ENCODE measurements at places on chromosomes 4 and X. TPM values are rescaled to one million over a fixed set of nuclear protein-coding genes. Genes with fewer than 3 reads are reported as not detected.

- DNase-seq = no peak
These were observed 370.5 kb upstream of the ANXA10 start for GRCh38 chr4:167721617-167722486.

- DNase-seq = peak; percentile 57
These were observed 793 bp upstream of the DCUN1D4 start for GRCh38 chr4:51842167-51842553.

DNA sequence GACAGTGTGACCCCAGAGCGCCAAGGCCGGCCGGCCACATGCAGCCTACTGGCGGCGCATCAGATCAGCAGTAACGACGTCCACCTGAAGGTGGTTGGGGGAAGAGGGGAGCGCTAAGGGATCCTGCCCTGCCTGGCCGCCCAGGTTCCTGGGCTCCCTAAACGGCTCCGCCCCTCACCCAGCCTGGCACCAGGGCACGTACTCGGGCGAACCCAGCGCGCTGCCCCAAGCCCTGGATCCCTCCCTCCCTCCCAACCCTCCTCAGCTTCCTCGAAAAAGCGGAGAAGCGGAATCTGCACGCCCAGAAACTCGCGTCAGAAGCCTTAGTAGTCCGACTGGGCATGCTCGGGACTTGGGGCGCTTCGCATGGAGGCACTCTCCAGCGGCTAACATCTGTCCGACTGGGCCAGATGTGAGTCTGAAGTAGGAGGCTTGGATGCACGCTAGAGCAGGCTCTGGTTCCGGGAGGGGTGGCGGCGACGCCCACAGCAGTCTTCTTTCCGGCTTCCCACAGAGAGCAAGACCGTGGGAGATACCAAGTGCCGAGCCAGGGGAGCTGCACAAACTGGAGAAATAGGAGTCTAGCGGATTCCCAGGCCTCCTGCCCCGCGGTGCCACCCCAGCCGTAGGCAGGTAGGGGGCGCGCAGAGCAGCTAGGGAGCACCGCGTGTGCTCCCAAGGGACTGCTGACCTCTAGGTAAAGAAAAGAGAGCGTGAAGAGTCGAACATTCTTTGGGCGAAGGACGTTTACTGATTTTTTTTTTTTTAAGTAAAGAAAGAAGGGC lies 114.3 kb upstream of the TEX13C start:
- peak; percentile 41 for DNase-seq

GRCh38 chrX:46321676-46322075 lies 223.5 kb downstream of the ZNF674 start:
- no peak for DNase-seq

DNA sequence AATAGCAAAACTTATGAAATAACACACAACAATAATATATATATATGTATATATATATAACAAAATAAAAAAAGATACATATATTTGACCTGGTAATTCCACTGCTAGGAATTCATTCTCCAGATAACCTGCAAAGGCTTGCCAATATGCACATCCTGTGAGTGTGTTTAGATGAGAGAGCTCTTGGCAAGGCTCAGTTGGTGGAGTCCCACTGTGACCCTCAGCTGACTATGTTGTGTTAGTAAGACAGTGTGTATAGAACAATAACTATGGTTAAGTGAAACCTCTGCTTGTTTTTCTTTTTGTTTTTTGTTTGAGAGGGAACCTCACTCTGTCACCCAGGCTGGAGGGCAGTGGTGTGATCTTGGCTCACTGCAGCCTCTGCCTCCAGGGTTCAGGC lies 39.5 kb upstream of the RBMX start:
- no peak for DNase-seq

DNA sequence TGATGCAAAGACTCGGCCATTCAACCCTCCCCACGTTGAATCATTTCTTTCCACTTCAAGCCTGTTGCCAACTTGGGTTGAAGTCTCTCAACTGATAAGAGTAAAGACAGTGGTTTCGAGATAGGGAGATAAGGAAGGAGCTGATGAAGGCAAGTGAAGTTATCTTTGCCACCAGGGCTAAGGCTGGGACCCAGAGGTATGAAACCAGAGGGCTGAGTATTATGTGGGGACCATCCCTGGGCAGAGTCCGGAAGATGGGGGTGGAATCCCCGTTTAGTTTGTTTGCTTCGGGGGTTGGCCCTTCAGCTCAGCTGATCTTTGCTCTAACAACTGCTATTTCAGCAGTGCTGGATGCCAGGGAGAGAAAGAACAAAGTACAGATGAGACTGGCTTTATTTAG lies 2.3 kb upstream of the XPNPEP2 start:
- no peak for DNase-seq

- peak; percentile 53 for DNase-seq
These were observed 2.0 kb downstream of the SMIM14 start for GRCh38 chr4:39636531-39637184.

DNA sequence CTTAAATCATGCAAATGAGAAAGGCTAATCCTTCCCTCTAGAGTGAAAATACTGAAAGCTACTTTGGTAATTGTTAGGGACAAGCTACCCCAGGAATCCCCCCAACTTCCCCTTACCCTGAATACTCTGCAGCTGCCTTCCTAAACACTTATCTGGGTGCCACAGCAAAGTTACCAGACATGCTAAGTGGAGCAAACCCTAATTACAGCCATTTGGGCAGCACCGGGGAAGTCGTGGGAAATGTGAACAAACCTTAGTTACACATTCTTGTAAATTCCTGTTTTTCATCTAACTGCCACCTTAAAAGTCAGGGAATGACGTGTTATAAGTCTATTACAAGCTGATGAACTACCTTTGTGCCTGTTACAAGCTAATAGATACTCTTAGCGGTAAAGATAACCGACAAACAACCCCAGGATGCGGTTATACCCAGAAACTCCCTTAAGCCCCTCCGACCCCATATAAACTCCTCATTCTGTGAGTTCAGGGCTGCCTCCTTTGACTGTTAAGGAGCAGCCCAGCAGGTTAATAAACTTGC lies 66.0 kb upstream of the PLAC8 start:
- DNase-seq = no peak

DNA sequence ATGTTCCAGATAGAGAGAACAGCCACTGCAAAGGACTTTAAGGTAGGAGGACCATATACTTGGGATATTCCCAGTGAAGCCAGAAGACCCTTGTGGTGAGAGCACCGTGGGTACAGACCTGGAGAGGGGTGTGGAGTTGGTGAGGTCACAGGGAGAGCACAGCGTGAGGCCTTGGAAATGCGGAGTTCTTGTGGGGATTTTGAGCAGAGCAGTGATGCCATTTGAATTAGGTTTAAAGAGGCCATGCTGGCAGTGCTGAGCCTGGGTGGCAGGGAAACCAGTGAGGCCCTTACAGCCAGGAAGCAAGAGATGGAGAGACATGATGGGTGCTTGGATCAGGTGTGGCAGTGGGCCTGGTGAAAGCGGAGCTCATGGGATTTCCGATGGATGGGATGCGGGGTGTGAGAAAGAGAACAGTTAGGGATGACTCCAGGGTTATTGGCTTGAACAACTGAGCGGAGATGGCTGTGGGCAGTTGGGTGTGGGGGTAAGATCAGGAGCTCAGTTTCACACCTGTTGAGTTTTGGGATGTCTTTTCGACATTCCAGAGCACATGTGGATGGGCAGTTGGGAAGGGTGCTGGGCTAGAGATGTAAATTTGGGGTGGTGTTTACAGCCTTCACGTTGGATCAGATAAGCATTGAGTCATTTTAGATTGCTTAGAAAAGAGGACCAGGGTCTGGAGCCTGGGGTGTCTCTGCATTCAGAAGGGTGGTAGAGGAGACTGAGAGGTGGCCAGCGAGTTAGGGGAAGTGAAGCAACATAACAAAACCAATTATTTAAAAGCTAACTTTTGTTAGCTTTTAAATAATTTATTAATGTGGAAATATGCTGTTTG lies 68.9 kb downstream of the TMEM131L start:
- DNase-seq = no peak

- no peak for DNase-seq
These were observed 51.4 kb upstream of the HGFAC start for GRCh38 chr4:3390288-3390811.

- peak; percentile 83 for DNase-seq
These were observed 733 bp downstream of the FRYL start for GRCh38 chr4:48779095-48779997.

DNA sequence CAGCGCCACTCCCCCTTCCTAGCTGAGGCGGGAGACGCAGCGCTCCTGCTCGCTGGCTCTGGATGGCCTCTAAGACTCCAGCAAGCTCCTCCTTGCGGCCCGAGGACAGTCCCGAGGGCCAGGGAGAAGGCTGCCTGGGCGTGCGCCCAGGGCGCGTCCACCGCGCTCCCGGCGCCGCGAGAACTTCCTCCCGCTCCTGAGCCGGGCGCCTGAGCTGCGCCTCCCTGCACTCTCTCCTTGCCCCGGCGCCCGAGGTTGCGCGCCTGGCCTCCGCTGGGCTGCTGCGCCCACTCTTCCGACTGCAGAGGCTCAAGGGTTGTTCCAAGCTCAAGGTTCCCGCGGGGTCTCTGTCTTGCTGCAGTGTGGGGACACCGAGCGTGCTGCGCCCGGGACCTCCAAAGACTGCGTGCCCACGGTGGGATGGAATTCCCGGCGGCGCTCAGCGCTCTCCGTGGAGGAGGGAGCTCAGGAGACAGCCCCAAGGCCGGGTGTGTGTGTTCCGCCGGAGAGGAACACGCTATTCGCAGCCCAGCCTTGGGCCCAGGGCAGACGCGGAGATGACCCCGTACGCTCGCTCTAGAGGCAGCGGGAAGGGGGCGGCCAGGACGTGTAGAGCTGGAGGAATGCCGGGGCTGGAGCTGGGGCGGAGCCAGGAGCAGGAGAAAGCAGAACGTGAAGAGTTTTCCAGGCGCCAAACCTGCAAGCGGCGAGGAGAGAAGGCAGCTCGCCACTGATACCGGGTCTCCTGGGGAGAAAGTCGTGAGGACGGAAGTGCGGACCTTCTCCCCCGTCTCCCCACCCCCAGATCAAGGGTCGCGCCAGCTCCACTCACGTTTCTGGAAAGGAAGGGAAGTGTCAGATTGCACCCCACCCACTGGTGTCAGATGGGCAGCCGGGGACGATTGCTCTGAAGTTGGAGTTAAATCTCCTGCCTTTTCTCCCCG lies at the start of gene ARHGAP6:
TSS of gene ARHGAP6 (minus strand) at position 753 of the 944 bp plus-strand sequence. CDS start 1,092 bp downstream, outside the sequence.
- peak; percentile 57 for DNase-seq

- DNase-seq = no peak
These were observed 92.2 kb upstream of the MTM1 start for GRCh38 chrX:150476164-150476699.

DNA sequence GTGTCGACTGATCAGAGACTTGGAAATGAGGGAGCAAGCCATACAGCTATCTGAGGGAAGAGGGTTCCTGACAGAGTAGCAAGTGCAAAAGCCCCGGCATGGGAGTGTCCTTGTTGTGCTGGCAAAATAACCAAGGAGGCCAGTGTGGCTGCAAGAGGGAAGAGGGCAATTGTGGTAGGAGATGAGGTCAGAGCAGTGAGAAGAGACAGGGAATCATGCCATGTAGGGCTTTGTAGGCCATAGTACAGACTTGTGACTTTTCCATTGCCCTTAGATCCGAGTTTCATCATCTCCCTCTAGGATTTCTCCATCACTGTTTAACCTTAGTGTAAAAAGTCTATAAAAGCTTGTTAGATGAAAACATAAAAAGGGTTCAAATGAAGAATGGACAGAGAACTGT lies 76.2 kb downstream of the DOCK11 start:
- DNase-seq = peak; percentile 5

DNA sequence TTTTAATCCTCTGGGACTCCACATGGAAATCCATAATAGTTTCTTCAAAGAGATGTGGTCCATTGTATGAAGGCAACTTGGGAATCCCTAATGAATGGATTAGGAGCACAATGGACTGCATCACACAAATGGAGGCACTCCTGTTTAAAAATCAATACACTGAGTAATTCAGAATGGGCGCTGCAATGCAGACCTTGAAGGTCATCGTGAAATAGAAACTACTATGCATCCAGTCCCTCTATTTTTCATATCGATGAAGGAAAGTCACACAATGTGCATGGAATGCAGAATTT lies 98.8 kb upstream of the EGFL6 start:
- no peak for DNase-seq

GRCh38 chr4:56251556-56251955 lies 135.7 kb downstream of the AASDH start:
- no peak for DNase-seq

GRCh38 chrX:77510007-77510406 lies 62.8 kb downstream of the FGF16 start:
- peak; percentile 5 for DNase-seq

DNA sequence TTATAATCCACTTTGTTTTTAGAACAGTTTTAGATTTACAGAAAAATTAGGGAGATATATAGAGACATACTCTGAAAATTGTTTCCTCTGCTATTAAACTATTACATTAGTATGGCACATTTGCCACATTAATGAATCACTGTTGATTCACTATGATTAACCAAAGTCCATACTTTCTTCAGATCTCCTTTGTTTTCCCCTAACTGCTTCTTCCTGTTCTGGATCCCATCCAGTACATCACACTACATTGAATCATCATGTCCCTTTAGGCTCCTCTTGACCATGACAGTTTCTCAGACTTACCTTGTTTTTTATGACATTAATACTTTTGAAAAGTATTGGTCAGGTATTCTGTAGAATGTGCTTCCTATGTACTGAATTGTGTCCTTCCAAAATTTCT lies 109.2 kb upstream of the EDNRA start:
- DNase-seq = peak; percentile 74

- DNase-seq = peak; percentile 6
These were observed 69.4 kb downstream of the NSG1 start for GRCh38 chr4:4456351-4456750.

GRCh38 chrX:29691044-29691443 lies 524.3 kb upstream of the MAGEB2 start:
- no peak for DNase-seq

DNA sequence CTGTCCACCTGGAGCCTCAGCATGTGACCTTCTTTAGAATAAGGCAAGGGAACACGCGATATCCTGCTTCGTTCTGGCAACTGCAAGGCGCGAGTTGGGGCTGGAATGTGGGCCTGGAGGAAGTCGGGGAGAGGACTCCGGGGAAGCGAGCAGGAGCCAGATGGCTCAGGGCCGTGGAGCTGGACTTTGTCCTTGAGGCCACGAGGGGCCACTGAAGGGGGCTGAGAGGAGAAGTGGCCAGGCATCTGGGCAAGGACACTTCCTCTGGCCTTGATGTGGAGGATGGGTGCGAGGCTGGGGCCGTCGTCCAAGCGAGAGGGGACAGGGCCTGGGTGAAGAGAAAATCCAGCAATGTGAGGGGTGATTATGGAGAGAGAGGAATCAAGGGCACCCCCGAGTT lies 12.2 kb upstream of the DUSP9 start:
- DNase-seq = no peak

GRCh38 chr4:144633215-144633614 lies 12.7 kb upstream of the HHIP start:
- DNase-seq = no peak

GRCh38 chr4:42480281-42480680 lies 83.0 kb downstream of the SHISA3 start:
- DNase-seq = no peak

TSPAN7 gene
- total RNA-seq = not detected

NUDT10 gene
- not detected for total RNA-seq

CNOT6L gene
- total RNA-seq = 11.1 TPM

HMGN5 gene
- total RNA-seq = 1.3 TPM

GPR143 gene
- total RNA-seq = not detected

RS1 gene
- total RNA-seq = not detected

ABCB7 gene
- 12.2 TPM for total RNA-seq

CLDN34 gene
- not detected for total RNA-seq

BRS3 gene
- total RNA-seq = not detected

GLUD2 gene
- 1.6 TPM for total RNA-seq

TRO gene
- 15.0 TPM for total RNA-seq

CDKL5 gene
- 2.0 TPM for total RNA-seq

SSX7 gene
- total RNA-seq = not detected

MRPL1 gene
- total RNA-seq = 18.0 TPM

DMRTC1B gene
- total RNA-seq = not detected

FREM3 gene
- total RNA-seq = not detected

FDCSP gene
- total RNA-seq = not detected

RADX gene
- 2.1 TPM for total RNA-seq

SPARCL1 gene
- not detected for total RNA-seq

Measured in GM23248 (cell line).